ENCODE measurements at places on chromosomes 3 and 15.

- no peak for DNase-seq
Measured at GRCh38 chr3:192825657-192826200, 91.9 kb downstream of the MB21D2 start.

DNA sequence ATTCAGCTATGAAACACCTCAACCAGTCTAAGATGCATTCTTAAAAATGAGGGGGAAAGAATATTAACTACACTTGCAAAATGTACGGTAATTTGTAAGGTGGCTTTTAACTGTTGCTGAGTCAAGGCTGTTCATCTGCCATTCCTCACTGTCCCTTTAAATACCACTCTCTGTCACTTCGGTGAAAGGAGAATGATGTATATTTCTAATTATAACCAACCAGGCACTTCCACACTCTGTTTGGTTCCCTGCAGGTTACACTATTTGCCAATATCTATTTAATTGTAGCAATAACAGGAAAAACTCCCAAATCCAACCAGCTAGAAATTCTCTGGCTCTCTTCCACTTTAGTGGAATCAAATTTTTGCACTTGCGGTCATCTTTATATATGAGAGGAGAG is 70.5 kb upstream of the SLCO3A1 start:
- DNase-seq, result no peak

GRCh38 chr3:180973543-180973942 is 16.0 kb downstream of the DNAJC19 start:
- no peak for DNase-seq

GRCh38 chr3:61724183-61724582 is 162.8 kb downstream of the PTPRG start:
- no peak for DNase-seq

- no peak for DNase-seq
Measured at GRCh38 chr3:113194823-113195401, 16.4 kb upstream of the BOC start.

GRCh38 chr15:70358871-70359647 is 261.3 kb upstream of the TLE3 start:
- DNase-seq, result no peak

GRCh38 chr3:122409446-122409845 is 6.4 kb downstream of the WDR5B start:
- no peak for DNase-seq

Data from activated CD4-positive, alpha-beta T cell treated with anti-CD3 and anti-CD28 coated beads, Interleukin-10, Interleukin-2, amounts not matched to agents 100 ng/mL and 50 ng/mL, durations not matched to agents 16 hours and 8 hours (primary cell).